COLO829 (cell line): ENCODE measurements at places on chromosomes 5 and 9.

DNA sequence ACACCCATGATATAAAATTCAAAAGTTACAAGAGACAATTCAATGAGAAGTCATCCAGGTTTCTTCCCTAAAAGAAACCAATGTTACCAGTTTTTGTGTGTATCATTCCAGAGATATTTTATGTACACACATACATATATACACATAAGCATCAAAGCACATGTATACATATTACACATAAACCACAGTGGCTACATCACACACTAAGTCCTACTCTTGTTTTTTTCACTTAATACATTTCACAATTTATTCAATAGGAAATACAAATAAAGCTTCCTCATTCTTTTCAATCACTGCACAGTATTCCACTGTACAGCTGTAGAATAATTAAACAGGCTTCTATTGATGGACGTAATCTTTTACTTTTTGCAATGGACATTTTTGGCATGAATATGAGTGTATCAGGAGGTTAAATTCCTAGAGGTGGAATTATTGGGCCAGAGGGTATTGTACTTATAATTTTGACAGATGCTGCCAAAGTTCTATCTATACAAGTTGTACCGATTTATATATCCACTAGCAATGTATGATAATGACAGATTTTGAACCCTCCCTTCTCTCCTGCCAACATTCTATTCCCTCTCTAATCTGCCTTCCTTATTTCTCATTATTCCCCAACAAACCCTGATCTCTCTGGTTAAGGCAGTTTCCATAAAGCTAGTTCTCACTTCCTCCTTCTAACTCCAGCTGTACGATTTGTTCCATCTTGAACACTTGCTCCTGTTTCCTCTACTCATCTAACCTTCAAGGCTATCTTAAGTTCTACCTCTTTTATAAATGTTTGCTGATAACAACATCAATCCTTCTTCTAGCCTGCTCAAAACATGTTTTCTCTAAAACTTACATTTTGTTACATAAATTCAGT lies 35.2 kb downstream of the MRPS27 start:
- DNase-seq, result no peak

GRCh38 chr9:1875251-1875851 lies 139.8 kb upstream of the SMARCA2 start:
- DNase-seq, result no peak

- DNase-seq, result no peak
Observed at GRCh38 chr9:79610791-79611614, 39.2 kb downstream of the TLE4 start.

- no peak for DNase-seq
Observed at GRCh38 chr5:71533142-71533541, 54.0 kb upstream of the MCCC2 start.

DNA sequence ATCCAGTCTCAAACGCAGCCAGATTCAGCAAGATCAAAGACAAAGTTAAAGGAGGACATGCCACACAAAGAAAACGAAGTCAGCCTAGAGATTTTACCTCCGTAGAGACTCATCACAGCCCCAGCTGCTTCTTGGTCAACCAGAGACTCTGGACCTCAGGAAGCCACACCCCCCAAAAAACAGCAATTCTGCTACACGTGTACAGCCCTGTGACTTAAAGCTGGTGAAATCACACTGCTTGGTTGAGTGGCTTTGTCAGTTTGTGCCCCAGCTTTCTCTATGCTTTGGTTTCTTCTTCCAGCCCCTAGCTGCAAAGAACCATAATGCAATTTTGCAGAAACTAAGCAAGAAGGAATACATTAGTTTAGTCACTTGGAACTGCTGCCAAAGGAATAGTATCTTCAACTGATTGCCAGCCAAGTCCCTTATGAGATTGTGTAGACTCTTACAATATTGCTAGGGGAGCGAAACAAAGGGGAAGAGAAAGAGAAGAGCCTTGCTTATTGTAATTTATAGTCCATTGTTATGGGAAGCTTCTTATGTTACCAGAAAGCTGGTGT lies 158.8 kb upstream of the ZNF462 start:
- DNase-seq, result no peak

GRCh38 chr5:120122703-120123102 lies 341.4 kb upstream of the PRR16 start:
- DNase-seq, result no peak

DNA sequence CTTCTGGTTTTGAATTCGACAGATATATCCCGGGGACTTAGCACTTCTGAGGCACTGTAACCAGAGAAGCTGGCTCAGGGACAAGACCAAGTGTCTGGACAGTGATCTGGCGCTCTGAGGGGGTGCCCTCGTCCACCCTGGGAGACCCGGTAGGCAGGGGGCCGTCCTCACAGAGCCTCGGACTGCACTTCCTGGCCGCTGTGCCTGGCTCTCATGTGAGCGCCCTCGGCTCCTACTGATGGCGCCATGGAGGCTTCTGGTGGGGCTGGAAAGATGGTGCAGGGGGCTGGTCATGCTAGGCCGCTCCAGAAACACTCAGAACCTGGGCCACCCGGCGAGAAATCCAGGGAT lies 18.8 kb upstream of the SLC6A3 start:
- DNase-seq, result no peak

DNA sequence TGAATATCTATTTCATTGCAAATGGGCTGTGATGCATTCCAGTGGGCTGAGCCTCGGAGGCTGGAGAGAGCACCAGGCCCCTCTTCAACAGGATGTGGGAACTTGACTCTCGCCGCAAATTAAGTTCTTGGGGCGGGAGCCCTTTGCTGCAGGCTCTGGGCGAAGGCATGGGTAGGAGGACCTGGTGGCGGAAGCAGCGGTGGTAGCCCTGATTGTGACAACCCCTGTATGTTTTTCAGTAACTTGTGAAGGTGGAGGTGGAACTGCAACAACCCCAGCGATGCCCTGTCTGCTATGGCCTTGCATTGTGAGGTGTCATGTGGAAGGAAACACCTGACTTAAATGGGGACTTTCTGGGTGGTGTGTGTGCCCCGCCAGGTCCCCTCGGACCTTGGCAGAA lies 9.4 kb downstream of the FYB1 start:
- DNase-seq, result no peak

DNA sequence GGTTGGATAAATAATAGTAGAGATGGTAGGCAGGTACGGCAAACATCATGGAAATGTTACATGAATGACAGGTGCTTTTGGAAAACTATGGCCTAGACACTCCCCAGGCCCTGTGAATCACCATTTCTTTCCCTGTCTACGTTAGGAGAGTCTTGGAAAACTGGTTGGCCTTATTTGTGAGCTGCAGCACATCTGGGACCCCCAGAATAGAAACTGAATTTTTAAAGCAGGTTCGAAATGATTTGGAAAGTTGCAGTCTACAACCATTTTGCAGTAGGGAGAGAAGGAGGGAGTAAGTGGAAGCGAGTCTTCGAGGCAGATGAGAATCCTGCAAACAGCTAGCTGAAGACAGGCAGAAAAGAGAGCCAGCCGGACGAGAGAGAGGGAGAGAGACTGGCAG lies 13.0 kb downstream of the C1QTNF2 start:
- DNase-seq, result no peak

DNA sequence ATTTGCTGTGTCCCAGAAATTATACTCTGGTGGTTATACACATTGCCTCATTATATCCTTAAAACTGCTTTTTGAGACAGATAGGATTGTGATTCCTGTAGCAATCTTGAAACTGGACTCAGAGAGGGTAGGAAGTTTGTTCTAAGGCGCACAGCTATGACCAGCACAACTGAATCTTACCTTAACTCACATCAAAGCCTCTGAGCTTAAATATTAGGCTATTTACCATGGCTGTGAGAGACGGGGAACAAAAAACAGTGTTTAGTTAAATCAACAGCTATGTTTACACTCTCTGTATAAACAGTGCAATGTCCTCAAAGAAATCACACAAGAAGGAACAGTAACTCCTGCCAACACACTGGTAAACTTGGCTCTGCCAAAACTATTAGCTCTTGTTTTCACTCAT lies 50.9 kb upstream of the TUT7 start:
- DNase-seq, result no peak

- DNase-seq, result no peak
Observed at GRCh38 chr5:125491986-125492492, 745.6 kb upstream of the ZNF608 start.

DNA sequence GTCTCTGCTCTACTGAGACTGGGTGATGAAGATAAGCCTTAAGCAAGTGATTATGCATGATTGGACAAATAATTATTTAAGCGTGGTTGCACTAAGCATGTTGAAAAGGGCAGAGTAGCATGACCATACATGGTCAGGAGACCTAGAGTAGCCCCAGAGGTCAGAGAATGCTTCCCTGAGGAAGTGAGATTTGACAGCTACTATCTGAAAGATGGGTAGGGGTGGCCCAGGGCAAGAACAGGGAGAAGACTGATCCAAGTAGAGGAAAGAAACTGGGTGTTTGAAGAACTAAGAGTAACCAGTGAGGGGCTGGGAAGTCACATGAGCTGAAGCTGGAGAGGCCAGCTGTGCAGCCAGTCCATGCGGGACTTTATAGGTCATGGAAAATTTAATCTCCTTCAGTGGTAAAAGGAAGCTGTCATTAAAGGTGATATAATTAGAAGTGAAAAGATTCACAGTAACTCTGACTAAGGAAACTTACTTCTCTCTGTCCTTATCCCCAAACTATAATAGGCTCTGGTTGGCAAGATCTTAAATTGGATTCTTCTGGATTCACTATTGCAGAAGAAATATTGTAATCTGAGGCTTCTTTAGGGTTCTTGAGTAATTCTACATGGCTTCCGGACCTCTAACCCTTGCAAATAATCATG lies 35.2 kb downstream of the YIPF5 start:
- no peak for DNase-seq

DNA sequence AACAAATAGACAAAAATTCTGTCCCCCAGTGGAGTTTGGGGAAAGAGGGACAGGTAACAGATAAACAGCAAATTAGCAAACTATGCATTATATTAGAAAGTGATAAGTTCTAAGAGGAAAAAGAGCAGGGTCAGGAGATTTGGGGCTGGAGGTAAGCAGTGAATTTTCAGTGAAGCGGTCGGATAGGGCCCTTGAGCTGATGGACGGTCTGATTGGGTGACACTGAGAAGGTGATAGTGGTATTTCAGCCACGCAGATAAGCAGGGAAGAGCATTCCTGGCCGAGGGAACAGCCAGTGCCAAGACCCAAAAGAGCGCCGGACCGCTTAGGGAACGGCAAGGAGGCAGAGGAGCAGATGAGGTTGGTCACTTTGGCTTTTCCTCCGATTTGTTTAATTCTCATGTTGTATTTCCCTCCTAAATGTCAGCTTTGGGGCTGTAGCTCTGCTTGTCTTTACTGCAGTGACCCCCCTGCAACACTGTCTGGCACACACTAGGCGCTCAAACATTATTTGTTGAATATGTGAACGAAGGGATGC lies 1.1 kb upstream of the PTPN3 start:
- no peak for DNase-seq

- no peak for DNase-seq
Observed at GRCh38 chr5:124678922-124679519, 67.4 kb downstream of the ZNF608 start.

DNA sequence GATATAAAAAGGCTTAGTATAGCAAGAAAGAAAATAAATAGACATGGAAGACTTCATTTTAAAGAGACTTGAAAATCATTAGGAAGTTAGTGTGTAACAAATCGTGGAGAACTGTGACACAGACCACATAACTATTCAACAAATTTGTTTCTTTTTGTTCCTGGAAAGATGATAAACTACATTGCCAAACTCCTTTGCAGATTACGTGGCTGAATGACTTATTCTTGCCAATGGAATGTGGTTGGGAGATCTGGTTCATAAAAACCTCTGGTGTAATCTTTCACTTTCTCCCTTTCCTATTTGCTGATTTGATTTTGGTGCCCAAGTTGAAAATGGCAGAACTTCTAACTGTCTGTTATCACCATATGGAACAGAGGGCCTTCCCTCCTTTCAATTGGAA lies 328.9 kb upstream of the MEF2C start:
- no peak for DNase-seq
